ENCODE measurements at places on chromosomes 7 and 10.
A peak's percentile ranks its signal among the peaks of the same experiment; 100 is the strongest.

DNA sequence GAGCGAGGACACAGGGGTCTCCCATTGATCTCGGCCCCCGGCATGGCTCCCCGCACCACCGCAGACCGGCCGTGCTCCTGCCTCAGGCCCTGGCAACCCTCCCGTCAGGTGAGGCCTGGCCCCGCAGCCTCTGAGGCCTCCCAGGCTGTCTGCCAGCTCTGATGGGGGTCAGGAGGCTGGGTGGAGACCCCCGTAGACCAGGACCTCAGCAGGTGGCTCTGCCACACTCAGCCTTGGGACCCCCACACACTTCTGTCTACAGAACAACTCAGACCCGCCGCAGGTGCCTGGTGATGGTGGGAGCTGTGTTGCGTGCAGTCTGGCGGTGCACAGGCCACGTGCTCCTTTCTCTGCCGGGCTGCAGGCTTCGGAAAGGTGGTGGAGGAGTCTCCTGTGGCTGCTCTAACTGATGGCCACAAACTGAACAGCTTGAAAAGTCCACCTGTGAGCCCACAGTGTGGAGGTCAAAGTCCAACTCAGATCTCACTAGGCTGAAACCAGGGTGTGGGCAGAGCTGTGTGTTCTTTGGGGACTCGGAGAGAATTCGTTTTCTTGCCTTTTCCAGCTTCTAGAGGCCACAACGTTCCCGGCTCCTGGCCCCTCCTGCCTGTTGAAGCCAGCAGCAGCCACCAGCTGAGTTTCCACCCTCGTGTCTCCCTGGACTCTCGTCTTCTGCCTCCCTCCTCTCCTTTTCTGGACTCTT is 62.5 kb downstream of the PWWP2B start:
- no peak for DNase-seq

- DNase-seq: no peak
Observed at GRCh38 chr10:112239347-112239746, 43.9 kb upstream of the TECTB start.

DNA sequence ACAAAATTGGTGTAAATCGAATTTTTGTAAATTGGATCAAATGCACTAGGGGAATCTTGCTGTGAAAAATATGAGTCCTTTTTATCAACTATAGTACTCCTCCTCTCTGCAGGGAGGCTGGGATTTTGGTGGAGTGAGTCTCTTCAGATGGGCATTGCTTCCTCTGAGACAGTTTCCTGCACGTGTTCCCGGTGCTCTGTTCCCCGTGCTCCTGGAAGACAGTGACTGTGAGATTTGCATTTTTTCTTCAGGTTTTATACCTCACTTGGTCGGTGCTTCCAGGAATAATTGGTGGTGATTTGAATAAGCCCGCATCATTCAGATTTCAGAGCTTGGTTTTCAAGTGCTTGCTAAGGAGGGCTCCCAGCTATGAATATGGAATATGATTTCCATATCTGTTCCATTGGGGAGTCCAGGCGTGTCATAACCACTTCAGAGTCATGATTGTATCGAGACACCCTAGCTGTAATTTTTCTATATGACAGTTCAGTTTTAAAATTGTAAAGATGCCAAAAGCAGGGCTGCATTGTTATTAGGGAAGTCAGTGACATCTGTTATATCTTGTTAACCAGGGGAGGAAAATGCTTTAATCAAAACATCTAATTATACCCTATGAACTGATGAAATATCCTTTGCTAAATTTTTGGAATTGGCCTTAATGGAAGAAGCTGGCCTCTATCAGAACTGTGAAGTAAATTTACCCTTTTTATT is 12.3 kb downstream of the AUTS2 start:
- DNase-seq: no peak

DNA sequence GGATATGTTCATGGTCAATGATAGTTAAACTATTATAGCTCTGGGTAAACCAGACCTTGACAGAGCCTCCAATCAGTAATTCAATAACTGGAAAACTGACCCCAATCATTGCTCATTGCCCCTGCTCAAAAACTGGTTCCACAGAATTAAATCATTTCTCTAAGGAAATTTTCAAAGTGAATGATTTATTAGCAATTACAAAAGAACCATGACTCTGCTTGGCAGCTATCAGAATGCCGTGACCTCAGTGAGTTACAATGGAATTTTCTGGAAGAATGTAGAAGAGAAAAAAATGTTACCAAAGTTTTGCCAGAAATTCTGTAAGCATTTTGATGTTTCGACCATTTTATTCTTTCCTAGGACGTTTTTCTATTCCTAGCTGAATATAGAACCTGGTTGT is 106.8 kb upstream of the APBB1IP start:
- peak; percentile 3 for DNase-seq

DNA sequence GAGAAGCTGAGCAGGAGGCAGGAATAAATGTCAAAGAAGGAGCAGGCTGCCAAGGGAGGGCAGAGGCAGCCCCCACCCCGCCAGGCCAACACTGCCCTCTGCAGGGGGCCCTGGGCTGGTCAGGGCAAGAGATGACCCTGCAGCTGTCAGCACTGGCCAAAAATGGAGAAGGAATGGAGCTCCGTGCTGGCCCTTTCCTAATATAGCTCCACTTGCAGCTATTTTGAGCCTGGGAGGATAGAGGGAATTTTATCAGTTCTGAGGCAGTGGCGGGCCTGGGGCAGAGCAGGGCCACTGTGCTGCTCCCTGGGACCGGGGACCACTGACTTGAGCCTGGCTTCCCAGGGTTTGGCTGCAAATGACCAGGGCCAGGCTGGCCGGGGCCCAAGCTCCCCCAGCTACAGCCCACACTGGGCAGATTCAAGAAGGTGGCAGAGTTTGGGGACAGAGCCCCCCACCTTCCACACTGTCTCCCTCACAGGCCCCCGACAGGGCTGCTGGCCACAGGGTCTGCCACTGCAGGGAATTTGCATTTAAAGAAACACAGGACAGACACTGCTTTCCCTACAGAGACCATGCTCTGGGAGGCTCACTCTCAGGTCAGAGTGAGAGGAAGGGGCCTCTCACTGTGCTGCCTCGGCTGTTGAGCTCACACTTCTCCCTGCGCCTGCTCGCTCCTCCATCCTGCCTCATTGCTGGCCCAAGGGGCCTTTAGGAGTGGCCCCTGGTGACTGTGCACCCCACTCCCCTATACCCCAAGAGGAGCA is 16.2 kb downstream of the LDB3 start:
- no peak for DNase-seq

GRCh38 chr10:73816917-73817729 is 5.7 kb upstream of the NDST2 start:
- no peak for DNase-seq

DNA sequence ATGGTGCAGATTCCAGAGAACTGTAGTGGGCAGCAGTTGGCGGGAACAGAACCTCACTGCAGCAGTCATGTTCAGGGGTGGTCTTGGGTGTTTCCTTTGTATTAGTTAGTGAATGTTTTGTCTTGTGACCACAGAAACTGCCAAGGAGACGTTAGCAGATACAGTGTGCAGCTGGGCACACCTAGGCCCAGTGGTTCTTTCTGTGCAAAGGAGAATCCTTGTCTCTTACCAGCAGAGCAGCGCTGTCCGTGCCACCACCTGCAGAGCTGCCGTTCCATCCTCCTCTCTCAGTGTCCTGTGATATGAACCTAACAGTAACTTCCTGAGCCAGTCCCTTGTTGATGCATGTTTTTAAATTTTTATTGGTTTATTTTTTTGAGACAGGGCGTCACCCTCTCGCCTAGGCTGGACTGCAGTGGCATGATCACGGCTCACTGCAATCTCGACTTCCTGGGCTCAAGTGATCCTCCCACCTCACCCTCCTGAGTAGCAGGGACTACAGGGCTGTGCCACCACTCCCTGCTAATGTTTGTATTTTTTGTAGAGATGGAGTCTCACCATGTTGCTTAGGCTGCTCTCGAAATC is 60.6 kb downstream of the WDR37 start:
- no peak for DNase-seq

DNA sequence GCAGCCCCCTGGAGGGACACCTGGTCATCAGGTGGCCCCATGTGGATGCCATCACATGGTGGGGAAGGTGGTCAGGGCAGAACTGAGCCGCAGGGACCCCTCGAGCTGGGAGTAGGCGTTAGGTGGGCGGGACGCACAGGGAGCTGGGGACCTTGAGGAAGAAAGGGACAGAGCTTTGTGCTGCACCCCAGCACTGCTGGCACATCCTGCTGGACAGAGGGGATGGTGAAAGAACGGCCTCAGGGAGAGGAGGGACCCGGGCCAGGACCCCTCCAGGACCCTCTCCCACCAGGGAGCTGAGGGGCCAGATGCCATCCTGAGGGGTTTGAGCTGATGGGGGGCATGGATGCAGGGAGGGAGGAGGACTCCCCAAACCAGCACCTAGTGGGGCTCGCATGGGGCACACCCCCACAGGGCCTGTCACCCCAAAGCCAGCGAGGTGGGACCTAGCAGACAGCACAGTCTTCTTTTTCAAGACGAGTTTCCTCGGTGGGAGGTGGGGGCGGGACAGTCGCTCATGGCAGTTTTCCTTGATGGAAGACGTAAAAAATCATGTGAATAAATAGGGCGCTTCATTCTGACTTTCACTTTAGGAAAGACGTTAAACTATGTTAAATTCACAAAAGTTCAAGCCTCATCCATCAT is 43.3 kb downstream of the STK32C start:
- no peak for DNase-seq

GRCh38 chr10:23686722-23687121 is 247.8 kb downstream of the OTUD1 start:
- DNase-seq: no peak

DNA sequence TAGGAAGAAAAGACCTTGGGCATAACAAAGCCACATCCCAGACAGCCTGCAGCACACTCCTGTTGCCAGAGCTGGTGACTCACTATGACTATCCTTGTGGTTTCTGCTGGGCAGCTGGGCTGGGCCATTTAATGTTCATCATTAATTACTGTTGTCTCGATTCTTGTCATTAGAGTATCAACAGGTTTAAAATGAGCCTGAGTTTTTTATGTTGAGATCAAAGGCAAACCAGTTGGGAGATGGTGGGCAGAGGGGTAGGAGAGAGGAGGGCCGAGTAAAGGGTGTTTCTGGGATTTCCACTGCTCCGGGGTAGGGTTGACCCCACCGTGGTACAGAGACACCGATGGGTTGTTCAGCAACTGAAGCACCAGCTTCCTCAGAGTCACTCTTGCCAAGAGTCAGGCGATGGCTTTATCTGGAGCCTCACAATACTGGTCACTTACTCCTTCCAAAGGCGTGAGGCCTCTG is 128.7 kb upstream of the LYZL1 start:
- DNase-seq: peak; percentile 84

DNA sequence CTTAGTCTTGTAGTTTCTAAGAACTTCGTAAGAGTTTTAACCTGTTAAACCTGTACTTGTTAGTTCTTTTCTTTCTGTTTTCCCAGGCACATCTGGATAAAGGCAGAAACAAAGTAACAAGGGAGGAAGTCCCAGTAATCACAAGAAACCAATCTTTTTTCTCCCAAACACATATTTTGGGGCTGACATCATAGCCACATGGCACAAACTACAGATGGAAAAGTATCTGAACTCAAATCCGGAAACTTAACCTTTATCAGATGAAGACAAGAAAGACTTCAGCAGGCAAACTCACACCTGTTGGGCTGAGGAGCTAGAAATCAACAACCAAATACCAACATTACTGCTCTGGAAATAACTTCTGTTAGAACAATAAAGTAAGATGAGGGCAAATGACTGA is 67.1 kb downstream of the CUBN start:
- DNase-seq: peak; percentile 91

DNA sequence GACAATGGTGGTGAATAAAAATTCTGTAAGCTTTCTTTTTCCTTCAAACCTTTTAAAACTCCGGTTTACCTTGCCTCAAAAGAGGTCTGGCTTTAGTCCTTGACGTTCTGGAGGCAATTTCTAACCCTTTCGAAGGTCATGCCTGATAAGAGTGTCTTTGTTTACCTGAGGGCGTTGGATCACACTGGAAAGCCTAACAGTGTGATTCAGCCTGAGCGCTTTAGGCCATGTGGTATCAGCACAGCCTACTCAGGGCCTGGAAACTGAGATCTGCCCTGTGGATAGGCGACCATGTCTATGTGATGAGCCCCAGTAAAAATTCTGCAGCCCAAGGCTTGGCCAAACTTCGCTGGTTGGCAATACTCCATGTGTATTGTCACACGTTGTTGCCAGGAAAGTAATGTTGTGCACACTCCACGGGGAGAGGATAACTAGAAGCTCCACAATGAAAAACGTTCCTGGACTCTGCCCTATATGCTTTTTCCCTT is 10.7 kb downstream of the CCDC6 start:
- DNase-seq: no peak

DNA sequence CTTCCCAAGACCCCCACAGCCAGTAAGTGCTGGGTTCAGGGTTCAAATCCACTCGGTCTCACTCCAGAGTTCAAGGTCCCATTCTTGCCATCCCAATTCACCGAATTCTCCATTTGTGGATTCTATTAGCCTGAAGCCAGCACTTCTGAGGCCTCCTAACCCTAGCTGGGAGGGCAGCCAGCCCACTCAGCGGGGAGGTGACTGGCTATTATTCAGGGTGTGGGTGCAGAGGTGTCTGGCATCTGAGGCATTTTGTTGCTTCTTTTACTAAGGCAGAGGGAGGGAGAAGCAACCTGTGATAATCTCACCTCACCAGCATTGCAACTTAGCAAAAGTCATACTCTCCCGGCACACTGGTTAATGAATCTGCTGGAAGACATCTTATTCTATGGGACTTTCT is 8.7 kb upstream of the PTPRN2 start:
- no peak for DNase-seq

GRCh38 chr10:117166418-117167345 is 28.6 kb upstream of the VAX1 start:
- DNase-seq: no peak

DNA sequence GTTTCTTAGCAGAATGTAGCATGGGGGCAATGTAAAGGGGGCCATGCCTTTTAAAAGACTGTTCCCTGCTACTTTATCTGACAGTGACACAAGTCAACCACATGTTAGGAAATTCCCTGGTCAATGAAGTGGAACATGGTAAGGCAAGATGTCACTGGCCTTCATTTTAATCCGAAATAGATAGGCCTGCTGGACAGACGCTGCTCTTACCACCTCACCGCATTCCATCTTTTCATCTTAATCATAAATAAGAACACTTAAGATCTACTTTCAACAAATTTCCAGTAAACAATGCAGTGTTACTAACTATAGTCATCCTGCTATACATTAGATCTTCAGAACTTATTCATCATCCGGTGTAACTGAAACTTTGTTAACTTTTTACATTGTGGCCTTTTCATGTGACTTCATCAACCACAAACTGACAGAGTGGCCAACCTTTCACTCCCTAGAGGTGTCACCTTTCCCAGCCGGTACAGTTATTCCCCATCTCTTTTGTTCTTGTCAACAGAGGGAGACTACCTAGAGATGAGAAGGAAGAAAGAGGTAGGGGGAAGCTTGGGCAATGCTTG is 15.6 kb downstream of the ASB4 start:
- DNase-seq: peak; percentile 43

All from fibroblast of skin of right quadriceps (primary cell).